ENCODE measurements at places on chromosomes 13 and 19.

GRCh38 chr13:40207001-40207478 is 459.4 kb downstream of the FOXO1 start:
- no peak for DNase-seq

- DNase-seq: no peak
These were observed 84.0 kb upstream of the PRR20A start for GRCh38 chr13:57056601-57057180.

DNA sequence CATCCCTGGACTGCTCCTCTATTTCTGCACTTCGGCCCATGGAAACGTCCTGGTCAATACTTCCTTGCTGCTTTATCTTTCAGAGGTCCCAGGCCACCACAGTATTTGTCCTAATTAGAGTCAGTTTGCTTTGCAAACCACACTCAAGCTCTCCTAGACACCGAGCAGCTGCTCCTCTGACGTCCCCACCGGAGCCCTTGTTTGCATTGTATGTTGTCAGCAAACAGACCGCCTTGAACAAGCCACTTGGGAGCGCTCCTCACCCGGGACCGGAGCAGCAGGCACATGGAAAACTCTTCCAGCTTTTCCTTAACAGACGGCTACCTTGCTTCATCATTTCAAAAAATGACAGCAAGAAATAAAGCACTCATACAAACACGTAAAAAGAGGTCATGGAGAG is 51.5 kb upstream of the GTF3A start:
- DNase-seq: no peak

DNA sequence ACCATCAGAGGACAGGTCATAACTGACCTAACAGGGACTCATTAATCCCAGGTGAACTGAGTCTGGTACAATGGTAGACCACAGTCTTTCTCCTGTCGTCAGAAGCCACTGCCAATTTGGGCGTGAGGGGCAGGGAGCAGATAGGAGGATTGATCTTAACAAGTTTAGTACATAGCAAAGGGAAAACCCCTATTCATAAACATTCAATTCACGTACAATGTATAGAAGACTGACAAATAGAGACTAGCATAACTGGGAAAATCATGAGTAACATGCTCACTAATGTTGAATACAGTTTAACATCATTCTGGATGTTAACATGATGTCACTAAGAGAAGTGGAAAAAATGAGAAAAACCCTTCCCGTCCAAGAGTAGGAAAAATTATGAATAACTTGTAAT is 54.1 kb downstream of the SLC7A1 start:
- DNase-seq: no peak

- no peak for DNase-seq
These were observed at the start of gene BRSK1 for GRCh38 chr19:55283548-55284377. BRSK1 (plus strand) TSS chr19:55283997; CDS start chr19:55284443, 446 bp downstream.

Measured in NT2/D1 (cell line).